Effector memory CD8-positive, alpha-beta T cell (primary cell): ENCODE measurements at places on chromosomes 6 and 20.

DNA sequence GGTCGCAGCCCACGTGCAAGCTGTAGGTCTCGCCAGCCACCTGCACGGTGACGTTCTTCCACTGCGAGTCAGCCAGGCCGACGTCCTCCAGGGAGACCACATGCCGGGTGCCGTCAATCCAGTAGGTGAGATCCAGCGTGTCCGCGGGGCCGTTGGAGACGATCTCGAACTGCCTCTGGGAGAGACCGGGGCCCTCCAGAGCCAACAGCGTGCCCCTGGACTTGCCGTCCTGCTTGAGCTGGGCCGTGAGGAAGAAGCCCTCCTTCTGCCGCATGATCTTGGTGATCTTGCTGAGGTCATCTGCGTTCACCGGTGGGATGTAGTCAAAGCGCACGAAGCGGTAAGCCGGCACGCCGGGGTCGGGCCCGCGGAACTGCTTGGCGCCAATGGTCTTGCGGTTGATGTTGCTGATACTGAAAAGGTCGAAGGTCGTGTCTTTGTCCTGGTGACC lies 5.1 kb downstream of the THBS2 start:
- DNase-seq = no peak

- no peak for DNase-seq
Measured at GRCh38 chr20:2104236-2104635, 2.6 kb downstream of the STK35 start.

DNA sequence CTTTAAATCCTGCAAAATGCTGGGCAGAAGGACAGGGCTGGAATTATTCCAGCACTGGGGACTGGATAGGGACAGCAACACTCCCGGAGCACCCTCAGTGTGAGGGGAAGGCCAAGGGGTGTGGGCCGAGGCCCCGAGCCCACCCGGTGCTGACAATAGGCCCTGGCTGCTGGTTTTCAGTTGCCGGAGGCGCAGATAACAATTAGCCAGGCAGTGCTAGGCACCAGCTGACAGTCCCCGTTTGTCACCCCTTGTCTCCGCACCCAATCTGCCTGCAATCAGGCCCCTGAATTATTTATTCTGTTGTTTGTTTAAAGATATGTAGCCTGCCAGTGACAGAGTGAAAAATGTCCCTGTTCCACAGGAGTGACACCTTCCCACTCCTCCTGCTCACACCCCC lies 120.0 kb downstream of the GRM4 start:
- no peak for DNase-seq

- no peak for DNase-seq
Measured at GRCh38 chr20:58131551-58132142, 96.8 kb downstream of the ANKRD60 start.

- DNase-seq = peak; percentile 49
Measured at GRCh38 chr6:158803733-158804143, 15.4 kb downstream of the EZR start.

GRCh38 chr20:7806831-7807230 lies 133.4 kb downstream of the HAO1 start:
- no peak for DNase-seq

GRCh38 chr6:106617302-106617701 lies 12.0 kb downstream of the RTN4IP1 start:
- no peak for DNase-seq
